Thyroid gland (tissue), 4 donors: ENCODE measurements at places on chromosomes 2 and 18. TPM values are rescaled to one million over a fixed set of nuclear protein-coding genes. Genes with fewer than 3 reads are reported as not detected.

- no peaks in the 10 kb centered on the region for H3K36me3 ChIP-seq
- H3K27ac ChIP-seq: peak within 1 kb of the TSS; percentile 30
- peak within 1 kb of the TSS; percentile 95 for H3K4me3 ChIP-seq
- peak; percentile 97 for DNase-seq
Observed at GRCh38 chr18:74291771-74292540, at the start of gene CYB5A. TSS of gene CYB5A (minus strand) at chr18:74291963. CDS start at chr18:74291875, 88 bp downstream.

DNA sequence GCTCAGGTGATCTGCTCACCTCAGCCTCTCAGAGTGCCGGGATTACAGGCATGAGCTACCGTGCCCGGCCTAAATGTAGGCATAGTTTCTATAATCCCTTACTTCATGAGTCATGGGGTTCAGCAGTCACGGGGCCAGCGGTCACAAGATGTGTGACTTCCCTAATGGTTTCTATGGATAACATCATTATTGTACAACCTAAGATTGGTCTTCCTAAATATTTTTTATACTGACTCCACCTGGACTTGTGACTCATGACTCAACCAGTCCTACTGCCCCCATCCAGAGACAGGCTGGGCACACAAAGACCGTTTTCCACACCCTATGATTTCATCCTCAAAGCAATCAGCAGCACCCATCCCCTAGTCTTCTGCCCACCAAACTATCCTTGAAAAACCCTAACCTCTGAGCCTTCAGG is 15.9 kb downstream of the FAM210A start:
- H3K27ac ChIP-seq: no peak overlapping the region
- H3K4me3 ChIP-seq: no peak overlapping the region
- H3K36me3 ChIP-seq: no peaks in the 10 kb centered on the region
- no peak for DNase-seq

DNA sequence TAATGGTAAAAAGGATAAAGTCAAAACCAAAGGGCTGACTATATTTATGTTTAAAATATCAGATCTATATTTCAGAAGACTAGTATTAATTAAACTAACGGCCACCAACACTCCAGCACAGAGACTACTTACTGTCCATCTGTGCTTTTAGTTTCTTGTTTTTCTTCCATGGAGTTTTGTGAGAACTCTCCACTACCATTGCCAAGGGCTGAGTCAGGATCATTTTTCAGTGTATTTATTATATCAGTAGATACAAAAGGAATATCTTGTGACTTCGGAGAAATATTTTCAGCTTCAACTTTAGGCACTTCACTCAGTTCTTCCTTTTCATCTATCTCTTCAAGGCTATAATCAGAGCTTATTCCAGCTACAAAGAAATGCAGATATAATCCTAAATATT is 79.1 kb upstream of the GRB14 start:
- no peaks in the 10 kb centered on the region for H3K27me3 ChIP-seq
- H3K4me1 ChIP-seq: no peaks in the 10 kb centered on the region
- no peak for DNase-seq
- peaks cover 2% of the 10 kb centered on the region for H3K36me3 ChIP-seq
- no peak overlapping the region for H3K4me3 ChIP-seq
- no peak overlapping the region for H3K27ac ChIP-seq

DNA sequence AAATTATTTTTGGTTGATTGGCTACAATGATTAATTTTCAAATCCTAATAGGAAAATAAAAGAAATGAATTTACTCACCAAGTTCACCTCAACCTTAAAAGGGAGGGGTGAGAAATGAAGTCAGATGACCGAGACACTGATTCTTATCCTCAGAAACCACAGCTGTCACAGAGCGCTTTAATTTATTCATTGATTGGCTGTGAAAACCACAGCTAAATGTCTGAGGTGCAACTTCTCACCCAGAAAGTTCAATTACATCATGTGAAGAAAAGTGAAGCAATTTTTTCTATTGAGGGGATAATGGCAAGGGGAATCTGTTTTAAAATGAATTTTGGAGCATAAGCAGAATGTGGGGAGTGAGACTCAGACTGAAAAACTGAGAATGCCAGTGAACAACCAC is 128.4 kb downstream of the RNF152 start:
- no peaks in the 10 kb centered on the region for H3K36me3 ChIP-seq
- DNase-seq: no peak
- no peak overlapping the region for H3K4me3 ChIP-seq

DNA sequence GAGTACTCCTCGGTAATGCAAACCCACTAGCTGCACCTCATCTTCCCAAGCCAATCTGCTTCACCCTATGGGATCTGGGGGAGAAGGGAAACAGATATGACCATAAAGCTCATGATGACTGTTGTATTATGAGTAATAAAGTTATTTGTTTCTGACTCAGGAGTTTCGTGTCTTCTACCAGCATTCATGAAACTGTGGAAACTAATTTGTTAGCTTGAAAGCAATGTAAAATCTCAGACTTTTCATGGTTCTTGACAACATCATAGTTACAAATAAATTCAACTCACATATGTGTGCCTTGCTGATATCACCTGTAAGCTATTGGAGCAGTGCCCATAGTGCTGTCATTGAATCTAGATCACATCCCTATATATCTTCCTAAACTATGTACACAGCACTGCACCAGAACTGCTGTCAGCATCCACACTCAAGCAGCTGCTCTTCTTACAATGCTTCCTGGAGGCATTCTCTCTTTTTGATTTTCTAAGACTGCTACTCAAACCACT is 135.6 kb upstream of the KYNU start:
- no peaks in the 10 kb centered on the region for H3K4me1 ChIP-seq
- no peak overlapping the region for H3K27ac ChIP-seq
- no peak for DNase-seq

DNA sequence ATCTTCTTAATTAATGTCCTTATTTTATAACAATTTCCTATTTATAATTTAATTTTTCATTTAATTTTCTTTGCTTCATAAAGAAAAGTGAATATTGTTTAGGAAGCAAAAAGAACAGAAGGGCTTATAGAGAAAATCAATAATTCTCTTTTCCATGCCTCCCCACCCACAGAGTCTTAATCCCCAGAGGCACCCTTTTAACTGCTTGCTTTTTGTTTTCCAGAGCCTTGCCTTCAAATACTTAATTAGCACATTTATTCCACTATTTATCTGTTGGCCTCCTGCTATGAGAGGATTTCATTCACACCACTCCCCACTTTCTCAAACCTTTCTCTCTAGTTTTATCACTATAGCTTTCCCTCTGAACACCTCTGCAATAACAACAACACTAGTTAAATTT is 373.6 kb downstream of the MBD2 start:
- no peaks in the 10 kb centered on the region for H3K27me3 ChIP-seq
- H3K4me1 ChIP-seq: no peaks in the 10 kb centered on the region
- no peaks in the 10 kb centered on the region for H3K36me3 ChIP-seq

- H3K4me1 ChIP-seq: peaks cover 22% of the 10 kb centered on the region
- no peaks in the 10 kb centered on the region for H3K36me3 ChIP-seq
- H3K4me3 ChIP-seq: no peak overlapping the region
- H3K27ac ChIP-seq: no peak overlapping the region
- DNase-seq: no peak
- H3K27me3 ChIP-seq: no peaks in the 10 kb centered on the region
Observed at GRCh38 chr2:30305235-30305634, 73.9 kb downstream of the LBH start.

DNA sequence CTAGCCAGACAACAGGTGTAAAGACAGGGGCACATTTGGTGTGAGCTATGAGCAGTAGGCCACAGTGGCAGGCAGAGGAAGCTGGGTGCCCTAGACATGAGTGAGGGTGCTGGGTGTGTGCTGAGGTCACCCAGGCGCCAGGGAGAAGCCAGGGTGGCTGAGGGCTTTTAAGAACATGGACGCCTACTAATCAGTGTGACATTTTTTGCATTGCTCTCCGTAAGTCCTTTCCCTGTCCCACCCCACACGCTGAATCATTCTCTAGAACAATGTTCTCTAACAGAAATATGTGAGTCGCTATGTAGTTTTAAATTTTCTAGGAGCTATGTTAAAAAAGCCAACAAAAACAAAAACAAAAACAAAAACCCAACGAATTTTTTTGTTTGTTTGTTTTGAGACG is 204.5 kb upstream of the REV1 start:
- no peaks in the 10 kb centered on the region for H3K27me3 ChIP-seq
- H3K4me3 ChIP-seq: no peak overlapping the region
- no peak for DNase-seq
- H3K36me3 ChIP-seq: no peaks in the 10 kb centered on the region

- DNase-seq: no peak
- no peak overlapping the region for H3K4me3 ChIP-seq
- no peak overlapping the region for H3K27ac ChIP-seq
- peaks cover 15% of the 10 kb centered on the region for H3K4me1 ChIP-seq
Observed at GRCh38 chr2:9341337-9341887, 81.9 kb downstream of the ITGB1BP1 start.

DNA sequence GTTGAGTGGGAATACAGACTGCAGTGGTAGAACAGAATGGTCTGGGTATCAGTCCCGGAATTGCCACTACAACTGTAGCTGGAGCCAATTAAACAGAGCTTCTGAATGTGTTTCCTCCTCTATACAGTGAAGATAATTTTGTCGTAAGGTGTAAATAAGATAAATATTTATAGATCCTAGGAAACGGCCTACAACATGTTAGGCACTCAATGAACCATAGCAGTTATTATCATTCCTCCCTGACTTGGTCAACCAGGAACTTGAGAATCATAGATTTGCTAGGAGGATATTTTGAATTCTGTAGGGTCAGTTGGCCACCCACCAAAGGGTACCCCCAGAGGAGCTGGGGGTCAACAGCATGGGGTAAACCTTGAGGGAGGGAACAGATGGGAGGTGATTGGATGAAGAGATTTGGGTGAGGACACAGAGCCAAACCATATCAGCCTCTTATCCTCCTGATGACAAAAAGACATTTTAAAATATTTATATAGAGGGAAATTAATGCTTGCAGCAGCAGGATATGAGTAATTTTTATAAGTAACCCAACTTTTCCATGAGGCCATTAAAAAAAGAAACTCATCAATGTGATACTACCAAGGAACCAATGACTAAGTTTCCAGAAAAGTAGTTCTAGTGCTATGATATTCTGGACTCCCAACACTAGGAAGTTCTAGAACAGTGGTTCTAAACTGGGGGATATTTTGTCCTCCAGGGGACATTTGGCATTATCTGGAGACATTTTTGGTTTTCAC is 4.0 kb downstream of the DHRS9 start:
- H3K36me3 ChIP-seq: no peaks in the 10 kb centered on the region
- H3K27ac ChIP-seq: no peak overlapping the region
- no peaks in the 10 kb centered on the region for H3K27me3 ChIP-seq
- DNase-seq: no peak
- no peak overlapping the region for H3K4me3 ChIP-seq

DNA sequence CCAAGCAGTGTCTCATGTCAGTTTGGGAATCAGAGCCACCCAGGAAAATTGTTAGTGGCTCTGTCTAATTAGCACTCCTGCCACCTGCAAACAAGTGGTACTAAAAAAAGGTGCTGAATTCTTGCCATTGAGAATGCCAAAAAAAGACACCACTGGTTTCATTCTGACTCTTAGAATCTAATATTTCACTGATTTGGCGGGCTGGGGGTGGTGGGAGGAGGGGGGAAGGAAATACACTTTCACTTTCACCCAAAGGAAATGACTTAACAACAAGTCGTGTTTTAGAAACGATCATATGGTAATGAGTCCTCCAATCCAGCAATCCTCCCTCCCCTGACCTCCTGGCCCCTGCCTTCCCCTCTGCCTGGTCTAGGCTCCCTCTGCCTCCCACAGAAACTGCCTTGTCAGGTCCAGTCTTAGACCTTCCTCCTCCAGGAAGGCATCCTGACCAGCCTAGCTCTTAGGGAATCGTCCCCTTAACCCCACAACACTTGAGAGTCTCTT is 4.4 kb upstream of the KLHL29 start:
- H3K27me3 ChIP-seq: no peaks in the 10 kb centered on the region
- DNase-seq: no peak
- no peak overlapping the region for H3K27ac ChIP-seq
- H3K36me3 ChIP-seq: no peaks in the 10 kb centered on the region
- H3K4me1 ChIP-seq: peaks cover 7% of the 10 kb centered on the region
- no peak overlapping the region for H3K4me3 ChIP-seq

- DNase-seq: no peak
- H3K4me1 ChIP-seq: no peaks in the 10 kb centered on the region
- H3K27ac ChIP-seq: no peak overlapping the region
Observed at GRCh38 chr2:119179991-119180390, 21.4 kb upstream of the C1QL2 start.

- no peaks in the 10 kb centered on the region for H3K4me1 ChIP-seq
- no peak overlapping the region for H3K27ac ChIP-seq
- H3K27me3 ChIP-seq: no peaks in the 10 kb centered on the region
- DNase-seq: no peak
- no peak overlapping the region for H3K4me3 ChIP-seq
- H3K36me3 ChIP-seq: no peaks in the 10 kb centered on the region
Observed at GRCh38 chr18:61965311-61965710, 72.5 kb upstream of the RNF152 start.

DNA sequence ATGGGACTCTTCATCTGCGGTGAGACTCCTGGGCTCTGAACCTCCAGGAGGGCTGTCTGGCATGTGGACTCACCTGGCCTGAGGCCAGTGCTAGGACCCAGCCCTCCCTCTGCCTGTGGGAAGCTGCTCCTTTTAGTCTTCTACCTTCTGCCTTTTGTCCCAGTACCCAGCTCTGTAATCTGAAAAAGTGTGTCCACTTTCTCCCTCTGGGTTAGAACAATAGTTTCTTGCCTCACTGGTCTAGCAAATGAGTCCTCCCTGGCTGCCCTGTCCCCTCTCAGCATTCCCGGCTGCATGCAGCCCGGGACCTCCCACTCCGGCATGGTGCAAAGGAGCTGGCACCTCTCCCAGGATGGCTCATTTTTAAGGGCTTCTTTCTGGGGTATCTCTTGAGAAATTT is 25.9 kb downstream of the GKN2 start:
- no peaks in the 10 kb centered on the region for H3K27me3 ChIP-seq
- H3K4me1 ChIP-seq: peaks cover 16% of the 10 kb centered on the region
- DNase-seq: peak; percentile 67
- H3K36me3 ChIP-seq: no peaks in the 10 kb centered on the region
- no peak overlapping the region for H3K4me3 ChIP-seq
- peak overlapping the region; percentile 9 for H3K27ac ChIP-seq

DNA sequence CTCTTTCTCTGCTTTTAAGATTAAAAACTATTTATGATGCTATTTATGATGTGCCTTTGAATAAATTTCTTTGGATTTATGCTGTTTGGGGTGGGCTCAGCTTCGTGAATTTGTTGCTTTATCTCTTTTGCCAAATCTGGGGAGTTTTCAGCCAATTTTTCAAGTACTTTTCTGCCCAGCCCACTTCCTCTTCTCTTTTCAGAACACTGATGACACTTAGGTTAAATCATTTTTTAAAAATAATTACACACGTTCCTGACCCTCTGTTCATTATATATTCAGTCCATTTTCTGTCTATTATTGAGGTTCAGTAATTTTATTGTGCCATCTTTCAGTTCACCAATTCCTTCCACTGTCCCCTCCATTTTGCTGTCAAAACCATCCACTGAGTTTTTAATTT is 14.8 kb upstream of the BCL2L11 start:
- H3K27ac ChIP-seq: no peak overlapping the region
- no peaks in the 10 kb centered on the region for H3K27me3 ChIP-seq
- DNase-seq: no peak
- H3K4me3 ChIP-seq: no peak overlapping the region
- no peaks in the 10 kb centered on the region for H3K4me1 ChIP-seq

The FN1 gene
- 97.5 TPM for total RNA-seq

The BUB1 gene
- total RNA-seq: 0.89 TPM

The ACP1 gene
- 117 TPM for total RNA-seq

The TWIST2 gene
- 21.5 TPM for total RNA-seq

The DSC3 gene
- total RNA-seq: not detected

The FSHR gene
- 0.13 TPM for total RNA-seq

The CAVIN2 gene
- total RNA-seq: 147 TPM

The OR6B2 gene
- total RNA-seq: not detected

The GAREM1 gene
- total RNA-seq: 6.8 TPM

The CD8B2 gene
- total RNA-seq: not detected

The MLPH gene
- 41.3 TPM for total RNA-seq
